ENCODE measurements at places on chromosomes 2 and 18.

DNA sequence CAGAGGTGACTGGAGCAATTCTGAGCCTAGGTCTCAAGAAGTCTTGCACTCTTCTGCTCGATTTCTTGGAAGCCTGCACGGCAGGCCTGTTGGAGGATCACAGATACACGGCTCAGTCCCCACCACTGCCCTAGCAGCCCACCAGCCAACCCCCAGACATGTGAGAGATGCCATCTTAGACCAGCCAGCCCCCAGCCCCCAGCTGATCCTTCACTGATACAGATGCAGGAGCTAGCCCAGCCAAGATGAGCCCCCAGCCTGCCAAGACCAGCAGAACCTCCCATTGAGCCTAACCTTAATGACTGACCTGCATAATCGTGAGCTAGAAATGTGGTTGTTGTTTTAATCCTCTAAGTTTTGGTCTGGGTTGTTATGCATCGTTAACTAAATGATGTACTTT lies 47.5 kb downstream of the INHBB start:
- DNase-seq = no peak

DNA sequence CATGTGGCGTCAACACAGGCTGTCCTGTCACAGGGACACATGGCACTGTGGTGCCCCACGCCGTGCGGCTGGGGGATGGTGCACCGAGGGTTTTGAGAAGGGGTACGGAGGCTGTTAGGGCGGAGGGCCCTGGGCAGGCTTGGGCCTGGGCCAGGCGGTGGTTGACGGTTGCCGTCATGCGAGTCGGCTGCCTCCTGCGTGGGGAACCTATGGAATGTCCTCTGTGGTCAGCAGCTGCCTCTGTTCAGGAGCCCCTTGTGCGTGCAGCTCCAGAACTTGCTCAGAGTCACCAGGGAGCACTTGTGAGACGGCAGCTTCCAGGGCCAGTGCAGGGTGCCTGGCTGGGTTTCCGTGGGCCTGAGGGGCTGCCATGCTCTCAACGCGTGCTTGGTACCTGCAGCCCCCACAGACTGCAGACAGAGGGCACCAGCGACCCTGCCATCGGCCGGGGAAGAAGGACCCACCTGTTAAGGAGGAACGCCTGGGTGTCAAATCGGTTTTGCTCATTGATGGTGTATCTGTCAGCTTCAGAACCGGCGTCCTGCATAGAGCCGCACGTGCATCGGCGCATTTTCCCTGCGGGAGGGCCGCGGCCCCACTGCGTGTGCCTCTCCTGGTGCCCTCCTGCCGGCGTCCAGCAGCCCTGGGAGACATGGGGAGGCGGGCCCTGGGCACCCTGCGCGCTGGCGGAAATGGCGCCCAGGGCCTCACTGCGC lies 10.0 kb upstream of the D2HGDH start:
- no peak for DNase-seq

GRCh38 chr2:109631741-109632140 lies 17.6 kb downstream of the SOWAHC start:
- no peak for DNase-seq

DNA sequence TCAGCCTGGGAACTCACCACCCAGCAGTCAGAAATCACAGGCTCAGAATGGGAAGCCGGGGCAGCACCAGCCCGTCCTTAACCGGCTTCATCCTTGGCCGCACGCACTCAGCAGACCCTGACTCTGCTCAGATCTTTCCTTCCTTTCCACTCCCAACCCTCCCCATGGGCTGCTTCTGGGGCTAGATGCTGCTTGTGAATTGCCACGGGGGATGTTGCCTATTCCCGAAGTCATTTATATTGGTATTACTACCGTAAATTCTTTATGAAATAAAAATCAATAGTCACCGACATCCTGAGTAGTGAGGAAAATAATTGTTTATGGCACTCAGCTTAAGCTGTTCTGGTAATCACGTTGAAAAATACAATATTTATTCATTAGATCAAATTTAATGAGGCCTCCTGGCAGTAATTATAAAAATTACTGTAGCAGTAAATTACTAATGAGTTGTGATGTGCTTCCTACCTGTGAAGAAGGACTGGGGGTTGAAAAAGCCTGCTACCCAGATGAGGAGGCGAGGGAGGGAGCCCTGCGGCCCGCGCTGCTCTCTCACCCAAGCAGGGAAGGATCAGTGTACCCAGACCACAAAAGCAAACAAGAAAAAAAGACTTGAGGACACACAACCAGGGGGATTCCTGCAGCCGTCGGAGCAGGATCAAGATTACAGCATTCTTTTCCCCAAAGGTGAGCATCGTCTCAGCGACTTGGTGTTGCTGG lies 31.5 kb downstream of the CDCA7 start:
- no peak for DNase-seq

All from Caki2 (cell line).